ENCODE measurements at places on chromosomes 3 and 15.
A peak's percentile ranks its signal among the peaks of the same experiment; 100 is the strongest.

DNA sequence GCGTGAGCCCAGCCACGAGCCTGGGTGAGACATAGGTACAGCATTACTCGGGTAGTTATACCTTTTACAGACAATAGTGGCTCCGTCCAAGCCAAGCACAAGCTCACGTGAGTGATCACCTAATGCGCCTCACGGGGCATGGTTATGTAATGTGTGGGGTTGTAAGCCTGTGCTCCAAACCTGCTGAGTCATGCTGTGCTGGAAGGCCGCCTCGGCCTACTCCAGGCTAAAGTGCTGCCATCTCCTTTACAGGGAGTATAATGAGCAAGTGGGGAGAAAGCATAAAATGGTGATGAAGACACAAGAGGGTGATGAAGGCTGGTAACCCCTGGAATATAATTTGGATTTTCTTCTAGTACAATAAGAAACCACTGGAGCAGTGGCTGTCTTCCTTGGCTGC, 175.8 kb upstream of the STT3B start:
- no peak for DNase-seq

DNA sequence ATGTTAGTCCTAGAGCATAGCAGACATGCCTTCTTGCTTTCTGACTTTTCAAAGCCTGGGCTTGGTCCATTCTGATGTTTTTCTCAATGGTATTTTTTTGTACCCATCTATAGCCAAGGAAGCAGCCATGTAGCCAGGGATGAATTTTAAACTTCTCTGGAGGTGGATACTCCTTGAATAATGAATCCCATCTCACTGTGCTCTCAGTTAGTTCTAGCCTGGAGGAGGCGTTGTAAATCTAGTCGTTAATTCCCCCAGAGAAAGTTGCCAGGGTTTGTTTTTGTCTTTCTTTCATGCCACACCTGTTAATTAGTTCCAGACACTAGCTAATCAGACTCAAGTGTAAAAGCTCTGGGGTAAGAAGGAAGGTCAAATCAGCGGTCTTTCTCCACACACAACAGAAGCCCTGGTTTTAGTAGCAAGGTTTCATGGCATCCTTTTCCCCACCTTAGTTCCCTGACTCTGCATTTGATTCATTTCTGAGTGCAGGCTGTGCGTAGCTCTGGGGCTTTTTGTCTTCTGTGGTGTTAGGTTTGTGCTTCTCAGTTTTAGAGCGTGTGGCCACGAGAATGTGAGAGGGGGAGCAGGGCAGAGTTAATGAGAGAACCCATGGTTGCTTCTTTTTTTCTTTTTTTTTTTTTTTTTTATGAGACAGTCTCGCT, 19.7 kb downstream of the PTPRG start:
- no peak for DNase-seq

GRCh38 chr15:67174864-67175573, 79.4 kb downstream of the AAGAB start:
- DNase-seq, result no peak

DNA sequence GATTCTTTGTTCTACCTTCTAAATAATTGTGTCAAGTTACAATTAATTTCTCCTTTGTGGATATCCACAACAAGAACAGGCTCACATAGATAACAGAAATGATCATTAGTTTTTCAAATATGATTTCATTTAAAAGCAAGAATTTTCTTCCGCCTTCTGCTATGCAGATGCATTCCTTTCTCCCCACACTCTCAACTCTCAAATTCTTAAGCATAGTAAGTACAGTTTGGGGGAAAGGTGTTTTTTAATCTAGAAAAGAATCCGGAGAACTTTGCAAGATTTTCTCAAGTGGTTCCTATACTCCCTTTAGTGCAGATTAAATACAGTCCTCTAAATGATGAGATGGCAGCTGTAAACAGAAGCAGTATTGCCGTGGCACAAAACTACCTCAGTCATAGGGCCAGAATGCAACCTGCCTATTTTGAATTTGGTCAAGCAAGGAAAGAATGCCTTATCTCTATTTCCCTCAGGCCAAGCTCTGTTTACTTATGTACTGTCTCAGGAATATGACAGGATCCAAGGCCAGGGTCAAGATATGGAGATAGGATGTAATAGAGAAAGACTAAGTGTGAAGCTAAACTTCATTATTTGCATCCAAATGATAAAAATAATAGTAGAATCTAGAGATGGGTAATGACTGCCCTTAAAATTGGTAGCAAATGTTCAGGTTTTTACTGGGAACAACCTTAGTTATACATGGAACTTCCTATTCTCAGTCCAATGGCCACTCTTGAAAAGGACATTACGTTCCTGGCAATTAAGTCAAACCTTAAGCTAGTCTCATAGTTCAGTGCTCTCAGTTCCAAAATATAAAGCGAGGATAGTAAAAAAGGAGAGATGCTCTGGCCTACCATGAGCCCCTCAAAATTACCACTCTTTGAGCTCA, 77.3 kb upstream of the PHLDB2 start:
- no peak for DNase-seq

- no peak for DNase-seq
Measured at GRCh38 chr3:128873244-128874022, 6.0 kb upstream of the ACAD9 start.

- no peak for DNase-seq
Measured at GRCh38 chr3:155390351-155390750, 96.9 kb upstream of the STRIT1 start.

DNA sequence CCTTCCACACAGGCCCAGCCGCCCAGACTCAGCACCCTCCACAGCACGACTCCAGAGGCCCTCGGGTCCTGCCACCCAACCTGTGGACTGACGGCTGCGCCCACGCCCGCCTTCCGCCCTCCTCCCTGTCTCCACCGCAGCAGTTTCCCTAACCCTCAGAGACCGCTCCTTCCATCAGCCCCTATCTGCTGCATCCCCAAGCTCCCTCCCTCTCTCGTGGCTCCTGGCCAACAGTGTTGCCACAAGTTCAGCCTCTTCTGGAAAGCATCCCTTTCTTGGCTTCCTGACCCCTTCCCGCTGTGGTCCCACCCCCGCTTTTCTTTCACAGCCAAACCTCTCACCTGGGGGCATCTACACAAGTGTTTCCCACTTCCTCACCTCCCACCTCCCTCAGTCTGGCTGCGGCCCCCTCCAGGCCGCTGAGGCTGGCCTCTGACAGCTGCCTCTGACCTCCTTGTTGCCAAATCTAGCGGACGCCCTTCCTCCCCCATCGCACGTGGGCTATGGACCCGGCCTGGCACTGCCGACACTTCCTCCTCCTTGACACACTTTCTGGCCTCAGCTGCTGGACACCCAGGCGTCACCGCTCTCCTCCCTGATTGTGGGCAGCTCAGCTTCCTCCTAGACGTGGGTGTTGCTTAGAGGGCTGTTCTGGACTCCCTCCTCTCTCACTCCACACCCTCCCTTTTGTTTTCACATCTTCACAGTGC, 168.8 kb upstream of the TLE3 start:
- peak; percentile 68 for DNase-seq

Data from right lung (tissue), 10 donors.